Smooth muscle cell of trachea (primary cell): ENCODE measurements at places on chromosomes 6 and 20. TPM values are rescaled to one million over a fixed set of nuclear protein-coding genes. Genes with fewer than 3 reads are reported as not detected.

The TCP11 gene
- total RNA-seq = 0.15 TPM in 1 of 2 replicates, not detected in the other

The TPBG gene
- total RNA-seq = 69.0 and 71.4 TPM in 2 replicates

The DCDC2 gene
- total RNA-seq = not detected in 2 replicates

The GSTA3 gene
- total RNA-seq = not detected in 2 replicates

The HLA-DRB5 gene
- 0.15 TPM in 1 of 2 replicates, not detected in the other for total RNA-seq

The LIN28B gene
- total RNA-seq = not detected in 2 replicates
